ENCODE measurements at places on chromosomes 6 and 20. TPM values are rescaled to one million over a fixed set of nuclear protein-coding genes. Genes with fewer than 3 reads are reported as not detected.
A peak's percentile ranks its signal among the peaks of the same experiment; 100 is the strongest.

The ULBP3 gene
- 13.6 TPM for total RNA-seq

The CST8 gene
- not detected for total RNA-seq

The CDKN1A gene
- total RNA-seq: 18.0 TPM

The WFDC10B gene
- total RNA-seq: 0.88 TPM

The PAK5 gene
- not detected for total RNA-seq

The CBFA2T2 gene
- total RNA-seq: 7.7 TPM

The CTCFL gene
- not detected for total RNA-seq

The PCIF1 gene
- total RNA-seq: 13.6 TPM

The CDSN gene
- total RNA-seq: not detected

The PCSK2 gene
- total RNA-seq: not detected

The PI16 gene
- total RNA-seq: not detected

The TMEM200A gene
- 30.9 TPM for total RNA-seq

The TFAP2C gene
- 104 TPM for total RNA-seq

The CALHM6 gene
- 9.6 TPM for total RNA-seq

GRCh38 chr6:147691446-147691845, 183.0 kb downstream of the SAMD5 start:
- no peak for DNase-seq

GRCh38 chr6:154252678-154253077, 103.9 kb downstream of the IPCEF1 start:
- no peak for DNase-seq

- no peak for DNase-seq
These were observed 10.7 kb downstream of the SUN5 start for GRCh38 chr20:32993496-32994050.

DNA sequence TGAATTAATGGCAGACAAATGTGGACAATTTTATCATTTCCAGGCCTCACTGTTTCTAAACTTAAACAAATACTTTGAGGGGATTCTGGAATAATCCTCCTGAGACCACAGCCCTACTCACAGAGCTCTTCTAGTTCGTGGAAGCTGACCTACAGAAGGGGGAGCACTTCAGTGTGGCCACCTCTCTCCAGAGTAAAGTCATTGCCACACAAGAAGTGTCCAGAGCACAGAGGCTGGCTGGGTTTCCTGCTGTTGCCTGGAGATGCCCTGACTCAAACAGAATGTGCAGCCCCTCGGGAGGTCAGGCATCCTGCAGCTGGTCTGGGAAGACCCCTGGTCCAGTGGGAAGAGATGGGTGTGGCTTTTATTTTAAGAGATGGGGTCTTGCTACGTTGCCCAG, 110.9 kb downstream of the QRSL1 start:
- DNase-seq: no peak

DNA sequence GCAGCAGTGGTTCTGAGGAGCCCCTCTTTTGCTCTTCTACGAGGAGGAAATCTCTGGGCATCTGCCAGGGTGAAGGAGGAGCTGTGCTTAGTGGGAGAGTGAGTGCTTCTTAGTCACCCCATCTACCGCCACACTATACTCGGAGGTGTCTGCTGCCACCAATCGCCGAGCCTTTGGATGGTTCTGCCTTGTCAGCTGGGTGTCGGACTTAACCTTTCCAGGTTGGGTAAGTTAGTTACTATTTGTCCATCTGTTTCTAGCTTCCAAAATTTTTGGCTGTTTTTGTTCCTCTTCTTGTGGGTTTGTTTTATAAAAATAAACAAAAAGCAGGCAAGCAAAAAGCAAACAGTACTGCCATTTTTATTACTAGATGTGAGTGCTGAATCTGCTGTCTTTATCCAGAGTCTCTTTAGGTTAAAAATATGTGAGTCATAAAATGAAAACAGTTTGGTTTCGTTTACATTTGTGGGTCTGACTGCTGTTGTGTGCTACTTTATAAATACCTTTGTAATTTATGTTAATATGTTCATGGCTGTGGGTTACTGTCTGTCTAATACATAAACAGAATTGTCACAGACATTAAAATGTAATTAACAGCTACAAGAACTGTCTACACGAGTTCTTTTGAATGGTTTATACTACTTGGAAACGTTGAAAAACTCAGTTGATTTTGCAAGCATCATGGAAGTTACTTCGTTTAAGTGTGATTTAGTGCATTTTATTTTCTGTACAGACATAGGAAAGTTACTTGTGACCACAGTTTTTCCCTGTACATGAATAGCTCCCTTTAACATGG, 89.2 kb downstream of the ARID1B start:
- peak; percentile 76 for DNase-seq

GRCh38 chr20:47764154-47764733, 21.0 kb downstream of the SULF2 start:
- no peak for DNase-seq

- DNase-seq: no peak
These were observed 325.7 kb downstream of the SAMD5 start for GRCh38 chr6:147834084-147834776.

DNA sequence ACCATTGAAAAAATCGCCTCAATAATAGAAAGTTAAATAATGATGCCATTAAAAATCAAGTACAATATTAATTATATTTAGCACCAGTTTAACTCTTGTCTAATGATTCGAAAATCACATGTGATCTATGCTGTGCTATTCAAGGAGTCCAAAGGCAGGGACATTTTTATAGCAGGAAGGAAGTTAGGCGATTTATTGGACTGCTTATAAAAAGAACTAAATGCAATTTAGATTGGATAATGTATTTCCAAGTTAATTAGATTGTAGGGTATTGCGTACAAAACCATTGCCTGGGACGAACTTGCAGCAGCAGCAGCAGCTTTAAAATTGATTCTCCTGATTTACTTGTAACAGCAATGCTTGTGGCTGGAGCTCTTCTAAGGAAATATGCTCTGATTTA, 87.4 kb upstream of the TMEM181 start:
- no peak for DNase-seq

DNA sequence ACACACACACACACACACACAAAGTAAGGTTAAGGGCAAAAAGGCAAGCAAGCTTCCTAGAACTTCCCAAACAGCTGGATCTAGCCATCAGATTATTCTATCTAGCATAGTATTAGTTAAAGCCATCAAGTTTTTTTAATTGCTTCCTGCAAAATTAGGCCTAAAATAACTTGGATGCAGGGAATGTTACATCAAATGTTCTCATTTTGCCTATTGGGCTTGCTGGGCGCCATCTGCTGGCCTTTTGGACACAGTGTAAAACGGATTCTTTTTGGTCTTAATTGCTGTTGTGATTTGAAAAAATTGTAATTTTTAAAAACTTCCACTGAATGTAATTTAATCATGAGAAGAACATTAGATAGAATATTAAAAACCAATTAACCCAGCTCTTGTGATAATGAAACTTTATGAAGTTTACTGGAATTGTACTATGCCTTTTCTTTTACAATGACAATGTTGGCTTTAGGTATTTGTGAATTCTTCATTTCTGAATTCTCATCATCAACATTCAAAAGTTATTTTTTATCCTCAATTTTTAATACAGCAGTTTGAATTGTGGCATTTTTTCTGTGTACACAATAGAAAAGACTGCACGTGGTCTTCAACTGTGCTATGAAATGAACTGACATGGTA, 6.8 kb downstream of the MKKS start:
- DNase-seq: peak; percentile 77

DNA sequence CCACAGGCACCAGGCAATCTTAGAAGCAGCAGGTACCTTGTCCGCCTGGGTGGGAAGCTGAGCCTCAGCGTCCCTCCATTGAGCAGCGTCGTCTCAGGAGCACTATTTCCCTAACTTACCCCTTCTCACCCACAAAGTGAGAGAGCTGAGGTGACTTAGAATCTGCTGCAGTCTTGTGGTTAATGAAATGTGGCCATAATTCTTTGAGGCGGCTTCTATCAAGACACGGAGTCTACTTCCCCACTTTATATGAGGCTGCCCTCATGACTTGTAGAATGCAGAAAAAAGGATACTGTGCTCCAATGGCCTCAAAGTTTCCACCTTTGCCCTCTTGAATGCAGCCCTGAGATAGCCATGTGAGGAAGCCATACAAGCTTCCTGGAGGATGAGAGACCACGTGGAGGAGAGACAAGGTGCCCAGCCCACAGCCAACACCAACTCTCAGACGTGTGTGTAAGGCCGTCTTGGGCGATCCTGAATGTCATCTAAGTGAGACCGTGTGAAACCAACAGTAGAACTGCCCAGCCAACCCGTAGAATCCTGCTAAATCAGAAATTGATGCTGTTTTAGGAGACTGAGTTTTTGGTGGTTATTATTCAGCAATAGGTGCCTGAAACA, 9.1 kb upstream of the TAGAP start:
- DNase-seq: no peak

GRCh38 chr6:164144316-164144715, 729.8 kb downstream of the QKI start:
- no peak for DNase-seq

- DNase-seq: no peak
These were observed 172.8 kb upstream of the SNX9 start for GRCh38 chr6:157650261-157650640.

GRCh38 chr6:11120271-11121005, 8.9 kb upstream of the ERVFRD-1 start:
- peak; percentile 67 for DNase-seq

DNA sequence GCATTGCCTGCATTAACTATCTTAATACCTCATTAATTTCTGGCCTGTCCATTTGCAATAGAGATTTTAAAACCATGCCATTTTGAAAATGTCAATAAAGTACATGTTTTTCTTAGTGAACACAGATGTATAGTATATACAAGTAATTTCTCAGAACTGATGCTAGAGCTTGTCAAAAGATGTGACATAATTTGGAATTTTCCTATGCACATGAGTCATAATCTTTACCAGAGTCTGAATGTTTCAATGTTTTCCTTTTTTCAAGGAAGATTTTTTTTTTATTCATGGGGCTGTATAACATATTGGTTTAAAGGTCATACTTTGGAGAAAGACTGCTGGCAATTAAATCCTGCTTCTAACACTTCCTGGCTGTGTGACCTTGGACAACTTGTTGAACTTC, 1347.5 kb upstream of the ADGRB3 start:
- DNase-seq: no peak

DNA sequence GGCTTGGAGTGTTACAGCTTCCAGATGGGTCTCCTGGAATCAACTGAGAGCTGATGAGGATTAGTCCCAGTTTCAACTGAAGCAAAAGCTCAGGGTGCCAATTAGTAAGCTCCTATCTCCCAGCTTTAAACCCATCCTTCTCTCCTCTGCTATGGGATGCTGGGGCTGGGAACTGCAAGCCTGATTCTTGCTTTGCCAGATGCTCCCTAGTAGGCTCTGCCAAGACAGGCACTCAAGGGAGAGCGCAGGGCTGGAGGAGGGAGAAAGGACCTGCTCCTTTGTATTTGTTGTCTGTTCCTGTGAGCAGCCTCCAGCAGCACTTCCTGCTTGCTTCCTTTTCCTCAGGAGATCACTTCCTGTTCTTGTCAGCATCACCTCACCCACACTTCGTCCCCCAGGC, 309.7 kb downstream of the KIF16B start:
- no peak for DNase-seq

DNA sequence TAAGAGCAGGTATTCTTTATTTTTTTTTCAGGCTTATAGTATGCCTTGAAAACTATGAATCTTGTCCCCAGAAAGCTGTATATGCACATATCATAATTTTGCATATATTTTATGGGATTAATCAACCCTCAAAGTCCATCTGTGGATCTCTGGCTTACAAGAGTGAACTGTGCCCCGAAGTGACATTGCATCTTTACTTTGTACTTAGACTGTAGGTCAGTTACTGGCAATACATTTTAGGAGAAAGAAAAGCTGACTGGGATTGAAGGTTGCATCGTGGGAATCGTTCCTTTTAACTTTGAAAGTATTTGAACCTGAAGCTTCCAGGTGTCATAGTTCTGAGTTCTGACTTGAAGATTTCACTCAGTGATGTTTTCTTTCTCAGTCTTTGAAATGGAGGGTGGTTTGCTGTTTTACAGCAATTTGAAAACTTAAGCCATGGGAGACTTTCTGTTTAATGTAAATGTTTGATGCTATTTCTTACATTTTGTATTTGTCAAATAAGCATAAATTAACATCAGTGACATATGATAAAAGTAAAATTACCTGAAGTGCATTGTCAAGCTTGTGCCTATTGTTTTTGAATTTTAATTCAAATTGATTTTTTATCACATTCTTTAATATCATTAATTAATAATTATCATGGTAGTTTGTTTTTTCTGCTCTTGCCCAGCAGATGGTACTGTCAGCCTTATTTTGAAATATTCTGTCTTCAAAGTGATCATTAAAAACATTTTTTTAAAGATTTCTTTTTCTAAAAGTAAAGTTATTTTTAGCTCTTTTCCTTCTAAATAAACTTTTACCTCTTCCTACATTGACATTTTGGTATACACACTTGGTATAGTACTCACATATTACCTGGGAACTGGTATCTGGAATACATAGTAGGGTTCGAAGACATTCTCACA, 29.0 kb downstream of the L3MBTL3 start:
- no peak for DNase-seq

GRCh38 chr6:16805243-16805950, 44.1 kb upstream of the ATXN1 start:
- peak; percentile 7 for DNase-seq

DNA sequence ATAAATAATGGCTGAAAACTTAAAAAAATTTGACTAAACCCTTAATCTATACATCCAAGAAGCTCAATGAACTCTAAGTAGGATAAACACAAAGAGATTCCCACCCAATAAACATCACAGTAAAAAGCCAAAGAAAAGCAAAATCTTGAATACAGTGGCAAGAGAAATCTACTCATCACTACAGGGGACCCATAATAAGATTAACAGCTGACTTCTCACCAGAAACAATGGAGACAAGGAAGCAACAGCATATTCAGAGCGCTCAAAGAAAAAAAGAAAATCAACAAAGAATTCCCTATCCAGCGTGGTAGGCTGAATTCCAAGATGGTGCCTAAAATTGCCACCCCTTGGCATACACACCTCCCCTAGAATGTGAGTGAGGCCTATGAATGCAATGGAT, 18.6 kb downstream of the SNX3 start:
- no peak for DNase-seq

GRCh38 chr6:147268254-147268653, 64.0 kb downstream of the STXBP5 start:
- no peak for DNase-seq

- DNase-seq: no peak
These were observed 38.4 kb upstream of the EIF2S2 start for GRCh38 chr20:34150306-34151000.

DNA sequence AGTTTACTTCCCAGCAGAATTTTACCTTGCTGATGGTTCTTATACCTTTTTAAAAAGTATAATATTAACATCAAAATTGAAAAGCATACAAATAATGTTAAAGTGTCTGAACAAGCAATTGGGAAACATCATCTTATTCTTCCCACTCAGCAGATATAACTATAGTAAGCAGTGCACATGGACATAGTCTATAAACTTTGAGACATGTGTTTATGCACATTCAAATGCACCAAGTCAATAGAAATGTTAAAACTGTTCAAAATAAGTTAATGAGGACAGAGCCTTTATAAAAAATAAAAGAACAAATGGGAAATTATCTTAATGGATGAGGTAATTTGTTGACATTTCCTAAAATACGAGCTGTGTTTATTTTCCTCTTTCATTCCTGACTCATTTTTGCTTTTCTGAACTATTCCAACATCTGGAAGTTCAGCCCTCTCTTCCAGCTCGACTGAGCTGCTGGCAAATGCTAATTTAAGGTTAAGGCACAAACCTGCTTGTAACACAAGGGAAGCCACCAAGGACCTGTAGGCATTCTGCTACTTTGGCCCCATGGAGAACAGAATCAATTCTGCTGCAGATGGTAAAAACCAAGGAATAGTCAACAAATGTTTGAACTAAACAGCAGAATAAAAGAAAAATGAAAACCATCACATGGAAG, 110.3 kb upstream of the MAP3K4 start:
- DNase-seq: no peak

- peak; percentile 35 for DNase-seq
These were observed 9.7 kb downstream of the BACH2 start for GRCh38 chr6:90286884-90287488.
